ENCODE measurements at places on chromosomes 16 and 17.

- no peak for DNase-seq
Measured at GRCh38 chr17:81218459-81218858, 4.3 kb downstream of the CEP131 start.

DNA sequence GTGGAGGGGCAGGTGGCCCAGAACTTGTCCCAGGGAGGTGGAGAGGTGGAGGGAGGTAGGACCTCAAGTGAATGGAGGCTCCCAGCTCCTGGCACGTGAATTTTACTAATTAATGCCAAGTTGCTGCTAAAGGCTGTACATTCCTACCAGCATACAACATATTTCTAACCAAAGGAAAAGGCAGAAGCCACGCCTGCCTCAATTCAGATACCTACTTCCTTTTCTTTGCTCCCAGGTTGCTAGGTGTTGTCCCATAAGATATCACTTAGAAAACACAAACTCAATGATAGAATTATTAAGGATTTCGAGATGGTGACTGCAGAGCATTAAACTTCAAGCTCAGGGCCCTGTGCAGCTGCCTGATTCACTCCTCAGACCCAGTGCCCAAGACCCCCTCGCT, 20.5 kb upstream of the SMPD3 start:
- no peak for DNase-seq

DNA sequence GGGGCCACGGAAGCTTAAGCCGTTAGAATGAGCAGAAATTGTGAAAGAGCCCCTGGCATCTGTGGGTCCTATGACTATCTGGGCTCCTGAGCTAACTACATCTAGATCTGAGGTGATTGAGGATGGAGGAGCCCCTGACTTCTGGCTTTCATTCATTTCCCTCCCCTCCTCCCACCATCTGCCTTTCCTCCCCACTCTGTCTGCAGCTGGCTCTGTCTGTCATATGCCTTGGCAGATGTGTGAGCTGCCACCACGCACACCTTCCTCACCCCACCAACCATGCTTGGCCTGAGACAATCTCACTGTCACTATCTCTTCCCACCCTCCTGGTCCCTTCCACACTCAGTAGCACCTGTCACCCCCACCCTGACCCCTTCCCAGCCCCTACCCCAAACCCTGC, 5.1 kb downstream of the CD300E start:
- DNase-seq, result no peak

DNA sequence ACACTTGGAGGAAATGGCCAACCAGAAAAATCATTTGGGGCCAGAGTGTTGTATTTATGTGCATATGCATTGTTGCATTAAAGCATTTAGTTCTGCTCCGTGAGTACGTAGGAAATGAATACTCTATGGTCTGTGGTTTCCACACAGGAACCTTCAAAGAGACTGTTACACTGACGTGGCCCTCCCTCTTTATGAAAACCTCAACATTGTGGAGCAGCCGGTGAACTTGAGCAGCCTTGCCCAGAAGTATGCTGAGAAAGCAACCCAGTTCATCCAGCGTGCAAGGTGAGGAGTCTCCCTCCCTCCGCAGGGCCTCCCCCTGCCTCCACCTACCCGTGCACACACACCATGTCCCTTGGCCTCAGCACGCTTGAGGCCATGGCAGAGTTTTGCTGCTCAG, 65.2 kb downstream of the ARSG start:
- DNase-seq, result peak; percentile 55

DNA sequence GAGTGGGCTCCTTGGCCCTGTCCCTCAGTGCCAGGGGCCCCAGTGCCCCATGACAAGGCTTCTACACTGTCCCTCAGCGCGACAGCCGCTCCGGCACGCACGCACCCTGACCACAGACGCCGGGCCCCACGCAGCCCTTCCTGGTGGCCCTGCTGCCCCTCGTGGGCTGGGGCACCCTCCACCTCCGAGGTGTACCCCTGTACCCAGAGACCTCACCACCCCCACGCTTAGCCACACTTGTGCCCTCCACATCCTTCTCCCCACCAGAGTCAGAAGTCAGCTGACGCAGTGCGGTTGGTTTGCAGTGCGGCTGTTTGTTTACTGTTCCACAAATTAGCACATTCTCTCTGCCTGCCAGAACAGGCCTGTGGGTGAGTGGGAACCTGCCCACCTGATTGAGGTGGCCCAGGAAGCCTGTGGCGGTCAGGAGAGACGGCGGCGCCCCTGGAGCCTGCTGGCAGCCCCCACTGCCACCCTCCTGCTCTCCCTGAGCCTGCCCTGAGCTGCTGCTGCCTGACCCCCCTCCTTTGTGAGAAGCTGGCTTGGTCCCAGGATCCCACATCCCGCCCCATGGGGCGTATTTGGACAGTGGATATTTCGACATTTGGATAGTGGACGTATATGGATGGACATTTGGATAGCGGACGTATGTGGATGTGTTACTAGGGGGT, 38.0 kb upstream of the CDH15 start:
- DNase-seq, result no peak

DNA sequence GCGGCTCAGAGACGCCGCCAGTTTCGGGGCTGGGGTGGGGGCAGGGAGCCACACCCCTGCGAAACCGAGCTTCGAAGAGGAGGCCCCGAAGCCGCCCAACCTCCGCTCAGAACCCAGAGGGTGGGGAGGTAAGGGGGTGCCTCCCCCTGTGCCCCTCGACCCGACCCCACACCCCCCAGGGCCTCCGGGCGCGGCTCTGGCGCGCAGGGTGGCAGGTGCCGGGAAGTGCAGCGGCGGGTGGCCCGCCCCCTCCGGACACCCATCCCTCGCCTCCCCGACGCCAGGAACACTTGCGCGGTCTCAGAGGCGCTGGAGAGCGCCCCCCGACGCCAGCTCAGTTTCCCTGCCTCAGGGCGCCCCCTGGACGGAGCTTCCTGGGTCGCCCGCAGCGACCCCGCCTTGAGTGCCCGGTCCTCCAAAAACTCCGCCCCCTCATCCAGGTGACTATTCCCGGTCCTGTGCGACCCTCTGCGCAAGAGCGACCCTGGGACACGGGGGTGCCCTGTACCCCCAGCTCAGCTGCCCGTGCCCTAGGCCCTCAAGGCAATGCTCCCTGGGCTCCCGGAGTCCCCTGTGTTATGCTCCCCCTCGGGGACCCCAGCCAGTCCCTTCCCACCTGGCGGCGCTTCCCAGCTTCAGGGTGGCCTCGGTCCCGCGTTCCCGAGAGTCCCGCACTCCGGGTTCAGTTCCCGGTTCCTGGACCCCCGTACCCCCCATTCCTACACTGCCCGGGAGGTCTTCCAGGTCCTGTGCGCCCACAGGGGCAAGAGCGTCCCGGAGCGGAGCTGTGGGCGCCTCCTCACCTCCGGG, 562 bp downstream of the PPL start:
- peak; percentile 18 for DNase-seq

GRCh38 chr17:45688820-45689219, 95.3 kb upstream of the CRHR1 start:
- no peak for DNase-seq

DNA sequence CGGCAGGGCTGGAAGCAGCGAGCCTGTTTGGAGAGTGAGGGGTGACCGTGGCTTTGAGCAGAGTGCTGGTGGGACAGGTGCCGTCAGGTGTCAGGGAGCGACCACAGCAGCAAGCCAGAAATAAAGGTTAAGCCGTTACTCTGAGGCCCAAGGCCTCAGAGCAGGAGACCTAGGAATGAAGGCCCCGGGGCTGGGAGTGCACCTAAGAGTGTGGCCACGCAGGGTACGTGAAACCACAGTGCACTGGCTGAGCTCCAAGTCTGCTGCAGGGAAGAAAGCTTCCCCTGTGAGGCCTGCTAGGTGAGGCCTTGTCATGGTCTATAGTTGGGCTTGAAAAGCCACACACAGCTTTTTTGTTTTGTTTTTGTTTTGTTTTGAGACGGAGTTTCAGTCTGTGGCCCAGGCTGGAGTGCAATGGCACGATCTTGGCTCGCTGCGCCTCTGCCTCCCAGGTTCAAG, 8.7 kb downstream of the CLUAP1 start:
- peak; percentile 74 for DNase-seq

DNA sequence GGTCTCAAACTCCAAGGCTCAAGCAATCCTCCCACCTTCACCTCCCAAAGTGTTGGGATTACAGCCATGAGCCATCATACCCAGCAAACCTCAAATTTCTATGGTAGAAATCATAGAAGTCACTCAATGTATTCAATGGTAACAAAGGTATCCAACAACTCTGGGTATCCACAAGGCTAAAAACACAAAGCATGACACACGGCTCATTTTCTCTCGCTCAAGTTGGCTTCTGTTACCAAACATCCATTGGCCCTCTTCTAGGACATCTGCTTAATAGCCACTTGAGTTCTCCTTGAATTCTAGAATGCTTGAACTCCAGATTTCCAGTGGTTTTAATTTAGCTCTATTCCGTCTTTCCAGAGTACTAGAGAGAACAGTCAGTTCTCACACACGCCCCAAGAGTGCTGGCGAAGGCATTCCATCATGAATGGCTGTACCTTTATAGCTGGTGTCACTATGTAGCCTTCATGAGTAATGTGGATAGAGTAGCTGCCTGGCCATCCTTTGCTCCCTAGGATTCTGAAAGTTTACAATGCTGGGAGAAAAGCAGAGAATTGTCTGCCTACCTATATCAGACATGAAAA, 42.6 kb downstream of the SPAG9 start:
- no peak for DNase-seq

DNA sequence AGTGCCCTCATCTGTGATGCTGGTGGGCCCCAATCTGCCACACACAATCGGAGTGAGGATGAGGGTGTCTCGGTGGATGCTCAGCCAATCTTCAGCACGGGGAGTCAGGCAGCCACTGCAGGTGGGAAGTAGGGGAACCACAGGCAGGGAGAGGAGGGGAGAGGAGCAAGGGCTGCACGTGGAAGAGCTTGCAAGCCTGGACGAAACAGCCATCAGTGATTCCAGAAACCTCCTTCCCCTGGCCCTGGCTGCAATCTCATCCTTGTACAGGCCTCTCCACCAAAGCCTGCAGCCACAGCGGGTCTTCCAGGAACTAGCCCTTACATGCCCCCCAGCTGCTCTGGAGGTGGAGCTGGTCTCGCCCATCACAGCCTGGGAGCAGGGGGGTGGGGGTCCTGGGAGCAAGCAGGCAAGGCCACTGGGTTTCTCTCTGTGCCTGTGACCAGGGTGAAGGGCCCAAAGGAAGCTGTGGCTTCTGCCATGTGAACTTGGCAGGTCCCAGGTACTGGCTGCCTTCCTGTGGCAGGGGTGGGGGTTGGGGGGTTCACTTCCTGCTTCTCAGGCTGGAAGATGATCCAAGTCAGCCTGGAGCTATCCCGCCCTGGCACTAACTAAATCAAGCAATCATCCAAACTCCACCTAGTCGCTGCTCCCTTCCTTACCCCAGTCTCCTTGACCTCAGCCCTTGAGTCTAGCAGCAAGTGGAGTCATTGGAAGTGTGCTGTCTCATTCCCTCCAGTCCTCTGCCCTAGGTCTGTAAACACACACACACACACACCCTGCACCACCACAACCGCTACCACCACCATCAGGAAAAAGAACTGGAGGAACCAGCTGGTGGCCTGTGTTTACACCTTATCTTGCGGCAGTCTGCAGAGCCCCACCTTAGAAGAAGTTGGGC, 29.4 kb upstream of the MLKL start:
- DNase-seq, result no peak

DNA sequence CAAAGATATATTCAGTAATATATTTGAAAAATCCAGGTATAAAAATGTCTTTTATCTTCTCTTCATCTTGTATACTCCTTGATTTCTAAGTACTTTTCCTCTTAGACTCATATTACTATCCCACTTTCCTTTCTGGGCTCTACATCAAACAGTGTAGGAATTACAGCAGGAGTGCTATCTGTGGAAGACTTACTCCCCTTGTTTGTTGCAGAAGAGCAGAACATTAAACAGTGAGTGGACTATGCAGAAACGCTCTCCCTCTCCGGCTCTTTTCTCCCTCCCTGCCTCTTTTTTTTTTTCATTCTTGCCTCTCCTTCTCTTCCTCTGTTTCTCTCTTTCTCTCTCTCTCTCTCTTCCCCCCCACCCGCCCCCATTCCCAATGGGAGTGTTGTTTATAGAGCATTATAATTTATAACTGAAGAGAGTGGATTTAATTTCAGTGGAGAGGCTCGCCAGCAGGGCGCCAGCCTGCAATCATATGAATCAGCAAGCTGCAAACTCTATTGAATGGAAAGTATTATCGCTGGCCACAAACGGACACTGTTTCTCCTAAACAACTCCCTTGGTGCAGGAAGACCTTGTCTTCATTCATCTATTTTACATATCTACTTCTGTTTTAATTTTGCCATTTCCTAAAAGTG, 242.3 kb upstream of the TBX2 start:
- no peak for DNase-seq

- no peak for DNase-seq
Measured at GRCh38 chr16:55542459-55543082, 23.9 kb upstream of the CAPNS2 start.

- no peak for DNase-seq
Measured at GRCh38 chr17:76498876-76499251, 2.4 kb downstream of the RHBDF2 start.

DNA sequence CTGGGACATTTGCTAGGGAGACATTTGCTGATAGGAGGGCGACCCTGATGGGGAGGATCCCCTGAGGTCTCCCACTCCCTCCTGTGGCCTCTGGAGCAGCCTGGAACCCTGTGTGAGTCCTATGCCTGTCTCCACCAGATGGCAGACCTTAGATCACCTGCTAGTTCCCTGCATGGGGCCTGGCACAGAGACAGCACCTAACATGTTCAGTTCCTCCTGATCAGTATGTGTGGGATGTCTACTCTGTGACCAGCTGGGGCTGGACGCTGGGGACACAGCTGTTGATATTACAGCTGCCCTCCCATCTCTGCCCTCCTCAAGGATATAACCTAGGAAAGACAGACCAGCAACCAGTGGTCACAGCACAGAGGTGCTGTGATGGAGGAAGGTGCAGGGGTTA, 1.1 kb upstream of the ADCY7 start:
- DNase-seq, result no peak

DNA sequence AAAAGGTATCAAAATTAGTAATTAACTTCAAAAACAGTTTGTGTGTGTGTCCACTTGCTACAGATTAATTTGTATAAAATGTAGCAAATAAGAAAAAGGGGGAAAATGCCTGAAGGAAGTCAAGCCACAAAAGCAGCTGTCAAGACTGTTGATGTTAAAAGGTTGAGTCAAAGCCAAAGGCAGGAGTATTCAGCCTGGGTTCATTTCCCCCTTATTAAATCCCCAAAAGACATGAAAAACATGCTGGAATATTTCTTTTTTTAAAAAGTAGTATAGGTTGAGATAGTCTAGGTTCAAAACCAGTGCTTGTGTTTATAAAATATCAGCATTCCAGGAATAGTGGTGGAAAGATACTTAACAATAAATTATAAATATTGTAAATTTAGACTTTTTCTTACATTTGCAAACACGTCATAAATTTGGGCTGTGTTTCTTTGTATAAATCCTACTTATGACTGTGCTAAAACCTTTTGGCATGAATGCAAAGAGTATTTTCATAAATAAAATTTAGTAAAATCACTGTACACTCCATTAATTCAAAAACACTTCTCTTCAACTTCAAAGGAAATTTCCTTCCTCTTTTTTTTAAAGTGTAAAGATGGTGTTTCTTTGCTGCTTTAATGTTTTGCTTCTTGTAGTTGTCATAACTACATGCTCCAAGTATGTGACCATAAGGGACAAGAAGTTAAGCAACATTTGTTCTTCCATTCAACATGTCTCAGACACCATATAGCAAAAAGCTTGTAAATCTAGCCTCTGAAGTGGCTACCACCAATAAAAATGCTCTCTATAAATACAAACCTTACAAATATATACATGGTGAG, 72.0 kb downstream of the SKAP1 start:
- no peak for DNase-seq

- DNase-seq, result no peak
Measured at GRCh38 chr16:28258567-28258966, 33.8 kb upstream of the SBK1 start.

GRCh38 chr16:57993897-57994296, 6.6 kb downstream of the ZNF319 start:
- DNase-seq, result no peak

Data from activated naive CD8-positive, alpha-beta T cell treated with anti-CD3 and anti-CD28 coated beads for 36 hours (primary cell).